Activated T-cell treated with anti-CD3 and anti-CD28 coated beads, Interleukin-2, amount 50 U/mL, for 48 hours (primary cell): ENCODE measurements at places on chromosomes 12 and 14.

DNA sequence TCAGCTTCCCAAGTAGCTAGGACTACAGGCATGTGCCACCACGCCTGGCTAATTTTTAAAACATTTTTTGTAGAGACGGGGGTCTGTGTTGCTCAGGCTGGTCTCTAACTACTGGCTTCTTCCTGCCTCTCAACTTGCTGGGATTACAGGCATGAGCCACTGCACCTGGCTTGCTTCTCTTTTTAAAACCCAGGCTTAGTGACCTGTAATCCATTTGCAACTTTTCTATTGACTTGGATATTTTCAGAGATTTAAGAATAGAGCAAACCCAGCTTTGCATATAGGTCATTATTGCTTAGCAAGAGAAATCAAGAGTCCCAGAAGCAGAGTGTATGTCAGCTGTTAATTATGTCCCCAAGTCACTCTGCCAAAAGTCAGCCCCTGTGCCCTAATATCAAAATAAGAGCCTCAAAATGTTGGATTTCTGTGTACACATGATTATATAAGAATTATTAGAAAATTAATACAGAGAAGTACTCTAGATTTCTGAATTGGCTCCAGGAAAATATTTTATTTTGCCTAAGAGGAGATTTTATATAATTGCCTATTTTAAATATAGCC lies 24.9 kb downstream of the TCP11L2 start:
- DNase-seq, result no peak

GRCh38 chr14:85576848-85577542 lies 47.1 kb downstream of the FLRT2 start:
- DNase-seq, result no peak

GRCh38 chr12:118607831-118608230 lies 231.5 kb downstream of the SUDS3 start:
- no peak for DNase-seq

DNA sequence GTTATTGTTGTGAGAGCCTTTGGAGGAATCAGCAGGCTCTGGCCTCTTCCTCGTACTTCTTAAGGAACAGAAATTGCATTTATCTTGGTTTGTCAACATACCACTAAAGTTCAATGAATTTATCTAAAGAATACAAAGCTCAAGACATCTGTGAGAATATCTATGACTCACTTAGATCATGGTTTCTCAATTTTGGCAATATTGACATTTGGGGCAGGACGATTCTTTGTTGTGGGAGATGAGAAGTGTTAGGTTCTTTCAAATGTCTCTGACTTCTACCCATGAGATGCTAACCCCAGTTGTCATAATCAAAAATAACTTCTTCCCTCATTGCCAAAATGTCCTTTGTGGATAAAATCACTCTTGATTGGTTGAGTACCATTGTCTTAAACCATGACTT lies 1190.3 kb downstream of the GALC start:
- no peak for DNase-seq

DNA sequence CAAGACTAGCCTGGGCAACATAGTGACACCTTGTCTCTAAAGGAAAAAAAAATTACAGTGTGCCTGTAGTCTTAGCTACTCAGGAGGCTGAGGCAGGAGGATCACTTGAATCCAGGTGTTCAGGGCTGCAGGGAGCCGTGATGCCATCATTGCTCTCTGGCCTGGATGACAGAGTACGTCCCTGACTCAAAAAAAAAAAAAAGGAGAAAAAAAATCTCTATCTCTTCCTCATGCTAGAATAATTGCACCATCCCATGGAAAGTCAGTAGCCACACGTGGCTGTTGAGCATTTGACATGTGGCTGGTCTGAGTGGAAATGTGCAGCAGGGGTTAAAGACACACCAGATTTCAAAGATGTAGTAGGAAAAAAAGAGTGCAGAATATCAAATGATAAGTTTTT lies 3.8 kb downstream of the RILPL1 start:
- no peak for DNase-seq

- no peak for DNase-seq
These were observed 24.1 kb upstream of the PLEKHG3 start for GRCh38 chr14:64680013-64680713.

- no peak for DNase-seq
These were observed 1.3 kb upstream of the PTGDR start for GRCh38 chr14:52266179-52266578.

DNA sequence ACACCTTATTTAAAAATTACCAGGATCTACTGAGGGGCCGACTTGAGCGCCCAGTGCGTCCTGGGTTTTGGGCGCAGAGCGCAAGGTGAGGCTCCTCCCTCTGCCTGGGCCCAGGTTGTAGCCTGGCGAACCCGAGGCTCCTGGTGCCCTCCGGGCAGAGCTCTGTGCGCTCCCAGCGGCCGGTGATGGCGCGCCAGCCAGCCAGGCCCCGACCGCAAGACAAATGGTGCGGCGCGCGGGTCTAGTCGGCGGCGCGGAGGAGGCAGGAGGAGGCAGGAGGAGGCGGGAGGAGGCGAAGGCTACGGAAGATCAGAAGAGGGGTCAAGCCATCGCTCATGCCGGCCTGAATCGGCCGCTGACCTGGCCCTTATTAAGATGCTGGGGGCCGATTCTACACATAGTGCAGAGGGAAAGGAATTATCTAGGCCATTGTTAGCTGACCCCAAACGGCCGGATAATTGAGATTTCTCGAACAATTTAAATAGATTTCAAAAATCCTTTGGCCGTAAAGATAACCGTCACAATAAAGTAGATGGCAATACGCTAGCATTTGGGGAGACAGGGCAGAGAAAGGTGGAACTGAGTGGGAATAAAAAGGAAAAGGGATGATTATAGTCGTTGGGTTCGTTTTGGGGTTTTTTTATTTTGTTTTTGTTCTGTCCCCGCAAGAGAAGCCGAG lies 2.8 kb downstream of the TBX5 start:
- DNase-seq, result no peak

GRCh38 chr14:62126879-62127478 lies 364.8 kb downstream of the SNAPC1 start:
- DNase-seq, result no peak

- DNase-seq, result peak; percentile 58
These were observed 1.6 kb downstream of the PHLDA1 start for GRCh38 chr12:76029982-76030340.

DNA sequence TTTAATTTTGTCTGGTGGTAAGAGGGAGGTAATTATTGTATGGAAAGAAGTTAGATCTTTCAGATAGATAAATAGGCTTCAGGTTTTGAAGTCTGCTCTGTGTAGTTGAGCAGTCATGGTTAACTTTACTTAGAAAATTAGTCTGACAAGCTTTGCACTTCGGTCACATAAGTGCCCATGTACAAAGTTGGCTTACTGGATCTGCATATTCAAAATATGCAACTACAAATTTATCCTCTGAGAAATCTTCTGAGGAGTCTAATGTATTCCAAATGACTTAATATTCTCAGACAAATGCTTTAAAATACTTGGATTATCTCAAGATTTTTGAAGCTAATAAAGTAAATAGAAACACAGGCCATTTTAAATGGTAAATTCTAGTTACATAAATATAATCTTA lies 61.2 kb downstream of the ETNK1 start:
- no peak for DNase-seq

DNA sequence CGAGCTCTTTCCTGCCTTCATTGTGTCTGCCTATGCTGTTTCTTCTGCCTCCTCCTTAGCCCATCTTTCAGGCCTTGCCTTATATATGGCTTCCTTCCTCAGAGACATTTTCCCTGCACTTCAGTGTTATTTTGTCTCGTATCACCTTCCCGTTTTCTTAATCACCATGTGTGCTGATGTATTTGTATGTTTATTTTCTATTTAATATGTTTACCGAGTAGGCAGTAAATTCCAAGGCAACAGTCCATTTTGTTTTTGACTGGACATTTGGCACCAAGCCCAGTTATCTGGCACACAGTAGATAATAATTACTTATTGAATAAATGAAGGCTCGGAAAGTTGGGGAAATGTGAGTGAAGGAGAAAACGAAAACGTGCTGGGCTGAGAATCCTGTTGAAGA lies 4.6 kb upstream of the POU6F1 start:
- DNase-seq, result no peak

DNA sequence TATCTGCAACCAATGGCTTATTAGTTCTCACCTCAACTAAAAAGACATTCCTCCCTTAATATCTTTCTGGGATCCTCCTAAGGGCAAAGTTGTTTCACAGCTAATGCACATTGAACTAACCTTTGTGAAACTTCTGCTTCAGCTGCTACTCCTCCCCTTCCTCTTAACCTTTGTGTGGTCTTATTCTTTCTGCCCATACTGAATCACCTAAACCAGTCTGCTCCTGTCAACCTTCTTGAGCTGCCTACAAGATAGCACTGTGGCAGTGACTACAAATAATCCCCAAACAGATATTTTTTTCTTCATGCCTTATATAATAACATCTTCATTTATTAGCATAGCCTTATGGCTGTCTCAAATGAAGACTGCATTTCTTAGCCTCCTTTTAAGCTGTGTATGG lies 1077.4 kb upstream of the ATXN7L3B start:
- no peak for DNase-seq

DNA sequence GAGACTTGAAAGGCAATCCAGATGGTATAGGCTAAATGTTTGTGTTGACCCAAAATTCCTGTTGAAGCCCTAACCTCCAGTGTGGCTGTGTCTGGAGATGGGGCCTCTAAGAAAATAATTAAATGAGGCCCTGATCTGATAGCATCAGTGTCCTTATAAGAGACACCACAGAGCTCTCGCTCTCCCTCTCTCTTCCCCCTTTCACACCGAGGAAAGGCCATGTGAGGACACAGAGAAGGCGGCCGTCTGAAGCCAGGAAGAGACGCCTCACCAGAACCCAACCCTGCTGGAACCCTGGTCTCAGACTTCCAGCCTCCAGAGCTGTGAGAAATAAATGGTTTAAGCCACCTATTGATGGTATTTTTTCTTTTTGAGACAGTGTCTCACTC lies 87.5 kb downstream of the SCARB1 start:
- no peak for DNase-seq

GRCh38 chr14:91893007-91893406 lies 25.7 kb upstream of the TC2N start:
- no peak for DNase-seq

GRCh38 chr14:105830171-105830570 lies 303.8 kb downstream of the TMEM121 start:
- no peak for DNase-seq

DNA sequence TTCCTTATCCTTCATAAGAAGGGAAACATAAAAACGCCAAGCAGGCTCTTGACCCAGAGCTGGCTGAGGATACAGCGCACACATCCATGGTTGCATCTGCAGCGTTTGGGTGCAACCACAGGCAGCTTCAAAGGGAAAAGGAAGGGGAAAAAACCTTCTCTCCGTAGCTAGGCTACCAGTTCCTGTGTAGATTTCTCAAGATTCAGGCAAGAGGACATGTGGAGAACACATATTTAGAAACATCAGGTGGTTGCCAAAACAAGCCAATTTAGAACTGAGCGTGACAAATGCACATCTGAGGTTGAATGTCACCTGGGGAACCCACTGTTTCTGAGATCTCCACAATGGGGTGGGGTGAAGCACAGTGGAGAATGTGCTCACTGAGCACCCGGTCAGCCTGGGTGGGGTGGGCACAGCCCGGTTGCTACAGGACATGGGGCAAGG lies 78.3 kb upstream of the BDKRB2 start:
- no peak for DNase-seq

DNA sequence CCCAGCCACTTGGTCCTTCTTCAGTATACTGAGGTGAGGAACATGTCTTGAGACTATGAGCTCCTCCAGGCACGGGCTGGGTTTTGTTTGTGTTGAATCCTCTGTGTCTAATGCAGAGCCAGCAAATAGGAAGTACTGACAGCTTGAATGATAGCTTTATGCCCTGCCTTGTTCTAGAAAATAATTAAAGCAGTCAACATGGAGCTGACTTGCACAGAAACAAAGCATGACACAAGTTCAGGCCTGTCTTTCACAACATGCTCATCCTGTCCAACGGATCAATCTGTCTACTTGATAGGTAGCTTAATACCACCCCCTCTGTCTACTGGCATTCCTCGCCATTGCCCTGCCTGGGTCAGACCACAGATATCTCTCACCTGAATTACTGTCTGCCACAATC lies 140.9 kb downstream of the ESRRB start:
- no peak for DNase-seq

- DNase-seq, result no peak
These were observed 54.6 kb upstream of the ATF7IP start for GRCh38 chr12:14310866-14311265.

- no peak for DNase-seq
These were observed 316.3 kb downstream of the SLC6A15 start for GRCh38 chr12:84596266-84596665.

DNA sequence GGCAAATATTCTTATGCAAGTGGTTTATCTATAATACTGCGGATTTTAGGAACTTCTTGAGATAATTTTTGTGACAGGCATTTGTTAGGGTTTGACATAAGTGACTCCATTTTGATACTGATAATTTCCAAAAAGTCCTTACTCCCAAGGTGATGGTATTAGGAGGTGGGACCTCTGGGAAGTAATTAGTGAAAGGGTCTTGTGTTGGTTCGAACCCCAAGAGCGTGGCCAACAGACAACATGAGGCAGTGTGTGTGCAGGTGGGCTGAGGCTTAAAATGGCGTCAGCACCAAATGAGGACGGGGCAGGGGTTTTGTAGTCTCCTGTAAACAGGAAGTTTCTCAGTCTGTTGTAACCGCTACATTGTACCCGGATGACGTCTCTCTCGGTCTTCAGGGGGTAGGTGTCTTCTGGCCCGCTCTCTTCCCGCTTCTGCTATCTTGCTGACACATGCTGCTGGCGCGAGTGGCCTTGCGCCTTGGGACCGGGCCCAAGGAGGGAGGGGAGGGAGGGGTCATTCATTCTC lies 1.7 kb upstream of the C12orf43 start:
- no peak for DNase-seq

- peak; percentile 11 for DNase-seq
These were observed 3.1 kb upstream of the GPX2 start for GRCh38 chr14:64945431-64946178.

GRCh38 chr14:79179985-79180384 lies 1009.8 kb downstream of the NRXN3 start:
- DNase-seq, result no peak

GRCh38 chr12:89411846-89412245 lies 59.5 kb upstream of the DUSP6 start:
- DNase-seq, result no peak

- DNase-seq, result no peak
These were observed 471.9 kb downstream of the RPS29 start for GRCh38 chr14:49114161-49114893.

- DNase-seq, result no peak
These were observed 41.8 kb upstream of the P2RX7 start for GRCh38 chr12:121090586-121091514.

GRCh38 chr14:20836668-20837338 lies 34.2 kb upstream of the RNASE1 start:
- no peak for DNase-seq

DNA sequence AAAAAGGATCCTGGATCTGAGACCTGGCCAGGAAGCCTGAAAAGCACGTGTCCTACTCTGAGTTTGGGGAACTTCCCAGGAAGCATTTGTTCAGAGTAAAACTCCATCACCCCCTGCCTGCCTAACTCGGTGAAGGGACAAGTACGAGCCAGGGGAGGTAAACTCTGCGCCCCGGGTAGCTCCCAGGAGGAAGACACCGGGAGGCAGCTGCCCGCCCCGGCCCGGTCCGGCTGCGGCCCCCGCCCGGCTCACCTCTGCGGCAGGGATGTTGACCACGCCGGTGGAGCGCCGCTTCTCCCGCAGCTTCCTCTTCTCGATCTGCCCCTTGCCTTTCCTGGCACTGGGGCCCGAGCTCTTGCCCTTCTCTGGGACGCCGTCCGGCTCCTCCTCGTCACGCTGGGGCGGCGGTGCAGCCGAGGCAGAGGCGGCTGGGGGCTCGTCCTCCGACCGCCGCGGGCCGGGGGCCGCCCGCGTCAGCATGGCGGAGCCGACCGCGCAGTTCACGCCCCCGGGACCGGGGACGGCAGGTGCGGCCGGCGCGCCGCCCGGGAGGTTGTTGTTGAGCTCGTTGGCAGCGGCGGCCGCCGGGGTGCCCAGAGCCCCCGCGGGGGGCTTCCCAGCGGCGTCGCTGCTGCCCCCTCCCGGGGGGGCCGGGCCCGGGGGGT lies 1.2 kb downstream of the PAWR start:
- peak; percentile 41 for DNase-seq
